ENCODE measurements at places on chromosomes 4 and X.

DNA sequence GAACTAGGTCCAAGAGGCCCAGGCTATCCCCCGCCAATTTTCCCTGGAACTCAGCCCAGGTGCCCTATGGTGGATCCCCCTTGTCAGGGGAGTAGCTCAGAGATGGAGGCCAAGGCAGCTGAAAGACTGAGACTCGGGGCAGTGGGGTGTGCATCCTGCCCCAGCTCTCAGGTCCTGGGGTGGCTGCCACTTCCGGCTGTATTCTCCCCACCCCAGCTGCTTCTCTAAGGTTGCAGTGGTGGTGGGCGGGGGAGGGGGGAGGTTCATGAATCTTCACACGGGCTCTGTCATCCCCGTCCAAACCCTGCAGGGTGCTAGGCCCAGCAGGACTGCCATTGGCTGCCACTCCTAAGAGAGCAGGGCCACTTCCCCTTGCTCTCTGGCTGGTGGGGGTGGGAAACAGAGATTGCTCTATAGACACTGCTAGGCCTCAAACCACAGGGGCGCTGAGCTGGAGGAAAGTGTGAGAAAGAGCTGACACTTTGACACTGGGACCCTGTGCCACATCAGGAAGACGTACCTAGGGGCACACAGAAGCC, 1.5 kb downstream of the SASH3 start:
- DNase-seq: no peak

GRCh38 chr4:2688697-2689096, 67.4 kb downstream of the TNIP2 start:
- DNase-seq: no peak

GRCh38 chrX:109886122-109886761, 116.7 kb upstream of the TMEM164 start:
- DNase-seq: peak; percentile 35

DNA sequence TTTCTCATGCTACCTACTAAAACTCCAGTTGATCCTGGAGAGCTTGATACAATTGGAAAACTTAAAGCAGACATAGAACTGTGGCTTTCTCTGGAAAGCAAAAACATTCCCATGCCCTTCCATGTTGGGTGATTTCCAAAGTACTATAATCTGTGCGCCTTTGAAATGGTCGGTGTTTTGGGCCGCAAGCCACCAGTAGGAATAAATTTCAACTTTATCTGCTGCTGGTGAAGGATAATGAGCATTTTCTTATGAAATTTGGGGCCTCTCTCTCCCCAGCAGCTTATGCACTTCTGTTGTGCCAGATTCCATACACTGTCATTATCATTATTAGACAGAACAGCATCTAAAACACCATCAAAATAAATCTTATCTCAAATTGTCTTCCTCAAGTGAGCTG, 366.7 kb upstream of the RPS6KA3 start:
- no peak for DNase-seq

GRCh38 chr4:33302321-33302720, 2582.2 kb downstream of the PCDH7 start:
- DNase-seq: peak; percentile 92

DNA sequence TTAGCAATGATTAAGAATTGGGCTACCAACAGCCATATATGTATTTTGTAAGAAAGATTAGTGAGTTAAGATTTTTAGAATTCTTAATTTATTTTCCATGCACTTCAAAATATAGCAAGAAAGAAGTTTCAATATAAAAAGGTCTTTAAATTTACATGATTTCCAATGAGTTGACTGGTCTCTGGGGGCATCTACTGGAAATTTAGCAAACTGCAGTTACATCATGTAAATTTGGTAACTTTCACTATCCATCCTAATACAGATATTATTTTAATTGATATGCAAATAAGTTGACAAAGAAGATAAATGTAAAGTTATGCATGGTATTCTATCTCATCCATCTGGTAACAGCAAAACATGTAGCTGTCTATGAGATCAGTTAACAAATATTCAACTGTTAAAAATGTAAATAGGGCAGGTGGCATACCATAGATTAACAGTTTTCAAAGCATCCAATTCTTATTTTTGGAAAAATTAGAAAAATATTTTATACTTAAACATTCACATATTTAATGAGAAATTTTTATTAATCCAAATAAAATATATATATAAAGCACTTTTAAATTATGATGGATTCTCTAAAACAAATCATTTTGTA, 29.1 kb downstream of the TTC29 start:
- DNase-seq: peak; percentile 45

DNA sequence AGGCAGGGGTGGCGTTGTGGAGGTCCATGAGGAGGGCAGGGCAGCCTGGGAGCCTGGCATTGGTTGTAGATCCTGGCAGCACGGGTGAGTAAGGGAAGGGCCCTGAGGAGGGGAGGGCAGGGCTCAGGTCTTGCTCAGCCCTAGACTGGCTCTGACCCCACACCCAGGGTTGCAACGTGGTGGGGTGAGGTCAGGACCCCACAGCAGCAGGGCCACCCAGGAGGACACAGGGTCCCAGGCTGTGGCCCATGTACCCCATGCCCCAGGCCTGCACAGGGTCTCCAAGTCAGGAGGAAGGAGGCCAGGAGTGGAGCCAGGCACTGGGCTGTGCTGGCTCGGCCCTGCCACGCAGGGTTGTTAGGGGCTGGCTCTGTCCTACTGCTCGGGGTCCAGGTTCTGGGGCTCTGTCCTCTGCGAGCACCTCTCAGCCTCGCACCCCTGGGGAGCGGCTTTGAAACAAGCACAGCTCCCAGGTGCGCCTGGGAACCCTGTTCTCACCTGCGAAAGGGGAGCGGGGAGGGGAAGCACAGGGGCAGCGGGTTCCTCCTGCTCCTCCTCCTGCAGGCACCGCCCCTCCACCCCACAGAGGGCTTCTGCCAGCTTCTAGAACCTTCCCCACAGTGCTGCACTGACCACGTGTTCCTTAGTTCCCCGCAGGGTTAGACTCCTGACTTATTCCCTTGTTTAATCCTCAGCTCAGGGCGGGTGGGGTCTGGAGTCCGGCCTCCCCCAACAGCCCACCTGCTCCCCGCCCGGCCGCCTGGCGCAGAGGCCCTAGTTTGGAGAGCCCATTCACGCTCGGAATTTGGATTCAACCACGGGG, 20.4 kb downstream of the MSANTD1 start:
- no peak for DNase-seq

DNA sequence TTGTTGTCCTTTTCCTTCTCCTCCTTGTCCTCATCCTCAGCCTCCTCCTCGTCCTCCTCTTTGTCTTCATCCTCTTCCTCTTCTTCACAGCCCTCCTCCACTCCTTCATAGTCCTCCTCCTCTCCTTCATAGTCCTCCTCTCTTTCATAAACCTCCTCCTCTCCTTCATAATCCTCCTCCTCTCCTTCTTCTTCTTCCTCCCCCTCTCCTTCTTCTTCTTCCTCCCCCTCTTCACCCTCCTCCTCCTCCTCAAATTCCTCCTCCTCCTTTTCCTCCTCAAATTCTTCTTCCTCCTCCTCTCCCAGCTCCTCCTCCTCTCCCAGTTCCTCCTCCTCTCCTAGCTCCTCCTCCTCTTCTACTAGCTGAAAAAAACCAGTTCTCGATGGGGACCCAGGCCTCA, 143.8 kb upstream of the RADX start:
- no peak for DNase-seq

DNA sequence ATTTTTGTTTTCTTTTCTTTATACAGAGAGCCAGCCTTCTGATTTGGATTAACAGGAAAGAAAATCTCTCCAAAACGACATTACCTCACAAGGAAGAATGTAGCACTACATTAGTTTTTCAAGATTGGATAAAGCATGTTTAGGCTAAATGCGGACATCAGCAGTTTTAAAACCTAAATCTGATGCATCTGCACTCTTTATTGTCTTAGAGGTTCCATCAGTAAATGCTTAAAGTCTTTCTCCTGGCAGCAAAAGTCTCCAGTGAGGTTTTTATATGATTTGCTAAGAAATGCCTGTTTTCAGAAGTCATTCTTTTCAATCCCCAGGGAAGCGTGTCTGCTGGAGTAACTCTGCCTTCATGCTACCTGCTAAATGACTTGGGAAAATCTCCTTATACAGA, 912.9 kb upstream of the INTU start:
- DNase-seq: no peak

DNA sequence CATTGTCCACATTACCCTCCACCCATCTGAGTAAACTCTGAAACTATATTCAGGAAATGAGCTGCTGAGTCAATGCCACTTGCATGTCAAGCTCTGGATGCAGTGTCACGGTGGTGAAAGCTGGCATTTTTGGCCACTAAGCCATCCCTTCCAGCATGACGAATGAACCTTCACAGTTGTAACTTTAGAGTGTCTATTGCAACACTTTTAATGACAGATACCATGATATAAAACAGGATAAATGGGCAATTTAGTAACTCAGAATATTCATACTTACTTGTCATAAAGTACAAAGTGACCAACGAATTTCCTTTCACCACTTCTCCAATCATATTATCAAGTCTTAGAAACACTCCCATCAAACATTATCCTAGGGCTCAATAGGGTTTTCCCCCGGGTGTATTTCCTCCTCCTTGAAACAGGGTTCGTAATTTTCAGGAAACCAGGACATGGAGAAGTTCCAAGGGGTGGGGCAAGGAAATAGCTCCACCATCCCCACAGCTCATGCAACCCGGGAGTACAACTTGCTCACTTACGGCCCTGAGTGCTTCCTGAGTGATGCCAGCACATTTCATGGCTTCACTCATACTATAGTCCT, 73.1 kb downstream of the MTHFD2L start:
- peak; percentile 52 for DNase-seq

DNA sequence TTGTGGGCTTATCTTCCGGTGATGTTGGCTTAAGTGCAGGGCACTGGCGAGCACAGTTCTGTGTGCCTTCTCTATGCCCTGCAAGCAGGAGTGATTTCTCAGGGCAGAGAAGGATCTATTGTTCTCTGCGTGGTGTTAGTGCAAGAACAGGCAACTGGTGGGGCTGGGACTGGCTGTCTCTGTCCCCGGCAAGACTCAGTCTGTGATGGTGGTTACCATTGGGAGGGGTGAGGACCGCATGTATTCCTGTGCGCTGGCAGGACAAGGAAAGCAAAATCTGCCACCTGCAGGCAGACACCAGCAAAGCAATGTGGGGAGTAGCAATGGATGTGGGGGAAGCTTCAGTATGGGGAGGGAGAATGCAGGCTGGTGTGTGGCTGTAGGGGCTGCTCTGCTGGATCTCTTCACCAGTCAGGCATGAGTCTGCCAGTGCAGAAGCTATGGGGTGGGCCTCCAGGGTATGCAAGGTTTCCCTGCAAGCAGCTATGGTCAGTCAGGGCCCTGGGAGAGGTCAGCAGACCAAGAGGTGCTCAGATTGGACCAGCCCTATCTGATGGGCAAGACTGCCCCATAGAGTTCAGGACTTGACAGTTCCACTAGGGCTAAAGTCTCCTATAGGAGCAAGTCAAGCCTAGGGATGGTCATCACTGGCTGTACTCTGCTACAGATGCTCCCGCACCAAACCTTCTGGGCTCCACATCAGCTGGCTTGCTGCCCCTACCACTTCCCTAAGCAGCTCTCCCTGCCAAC, 16.8 kb downstream of the PF4 start:
- DNase-seq: peak; percentile 55

DNA sequence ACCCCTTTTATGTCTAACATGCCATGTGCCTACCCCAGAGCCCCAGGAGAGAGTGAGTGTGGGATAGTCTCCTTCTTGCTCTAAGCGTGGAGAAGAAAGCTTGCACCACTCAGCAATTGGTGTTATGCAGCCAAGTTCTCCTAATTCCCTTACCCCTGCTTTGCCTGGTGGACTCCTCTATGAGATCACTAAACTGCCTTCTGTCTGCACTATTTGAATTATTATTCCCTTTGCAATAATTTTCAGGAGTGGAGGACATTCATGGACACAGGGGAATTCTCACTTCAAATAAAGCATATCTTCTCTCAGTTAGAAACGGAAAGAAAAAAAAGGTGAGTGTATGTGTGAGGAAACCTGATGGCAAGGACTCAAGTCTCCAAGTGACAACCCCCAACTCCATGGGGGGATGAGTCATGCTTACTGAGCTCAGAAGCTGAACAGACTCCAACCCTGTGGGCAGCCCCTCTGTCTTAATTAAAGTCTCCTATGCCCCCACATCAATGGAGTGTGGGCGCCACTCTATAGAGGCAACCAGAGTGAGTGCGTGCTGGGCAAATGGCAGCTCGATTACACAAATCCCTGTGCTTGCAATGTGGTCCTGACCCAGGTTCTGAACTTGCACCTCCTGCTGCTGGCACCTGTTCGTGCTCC, 381.9 kb downstream of the RAB28 start:
- DNase-seq: no peak

DNA sequence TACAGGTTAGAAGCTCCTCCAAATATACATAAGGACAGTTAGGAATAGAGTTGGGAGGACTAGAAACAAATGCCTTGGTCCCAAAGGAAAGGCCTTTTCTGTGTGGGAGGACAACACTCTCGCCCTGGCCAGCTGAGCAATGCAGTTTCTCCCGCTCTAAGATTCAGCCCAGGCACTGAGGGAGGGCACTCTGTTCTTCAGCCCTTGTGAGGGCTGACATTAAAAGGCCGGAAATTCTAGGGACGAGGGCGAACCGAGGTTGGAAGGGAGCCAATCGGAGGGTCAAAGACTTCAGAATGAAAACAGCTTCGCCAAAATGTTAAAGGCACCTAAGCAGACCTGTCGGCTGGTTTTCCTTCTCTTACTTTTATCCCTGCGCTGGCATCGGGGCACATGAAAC, 2.9 kb upstream of the PTCHD1 start:
- DNase-seq: no peak

DNA sequence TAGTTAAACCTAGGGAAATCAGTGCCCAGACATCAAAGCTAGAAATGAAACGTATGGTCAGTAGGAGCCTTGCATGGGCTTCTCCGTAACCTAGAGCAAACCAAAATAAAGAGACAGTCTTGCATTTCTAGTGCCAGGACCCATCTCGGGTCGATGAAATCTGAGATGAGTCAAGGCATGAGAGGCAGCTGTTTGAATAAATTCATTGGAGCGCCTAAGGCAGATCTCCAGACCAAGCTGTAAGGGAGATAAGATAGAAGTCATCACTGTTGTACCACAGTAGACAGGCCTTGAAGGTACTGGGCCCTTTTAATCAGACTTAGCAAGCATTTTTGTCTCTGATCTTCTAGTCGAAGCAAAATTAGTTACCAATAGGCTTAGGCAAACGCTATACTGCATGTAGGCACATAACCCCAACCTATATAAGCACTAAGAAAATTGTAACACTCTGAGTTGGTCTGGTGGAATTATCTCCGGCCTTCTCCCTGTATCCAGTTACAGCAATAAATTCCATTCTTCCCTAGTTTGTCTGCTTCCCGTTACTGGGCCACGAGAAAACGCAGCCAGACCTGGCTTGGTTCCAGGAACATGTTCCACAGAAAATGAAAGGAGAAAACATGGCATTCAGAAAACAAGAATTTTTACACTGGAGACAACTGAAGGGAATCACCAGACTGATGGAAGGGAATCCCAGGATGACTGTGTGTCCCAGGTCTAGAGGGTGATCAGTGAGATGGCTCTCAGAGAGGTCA, 21.1 kb upstream of the PAPSS1 start:
- peak; percentile 89 for DNase-seq

DNA sequence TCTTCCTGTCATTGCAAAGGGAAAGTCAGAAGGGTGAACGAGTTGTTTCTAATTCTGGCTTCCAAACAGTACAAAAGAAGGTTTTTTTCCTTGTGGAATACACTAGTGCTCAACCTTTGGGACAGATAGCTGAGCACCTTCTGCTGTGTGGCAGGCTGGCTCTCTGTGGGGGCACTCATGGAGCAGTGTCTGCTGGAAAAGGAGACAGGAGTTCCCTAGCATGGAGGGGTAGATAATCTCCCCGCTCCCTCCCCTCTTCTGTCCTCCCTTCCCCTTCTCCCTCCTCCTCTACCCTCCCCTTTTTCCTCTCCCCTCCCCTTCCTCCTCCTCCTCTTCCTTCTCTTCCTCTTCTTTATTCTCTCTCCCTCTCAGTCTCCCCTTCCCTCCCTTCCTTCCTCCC, 62.4 kb upstream of the MTM1 start:
- DNase-seq: no peak

GRCh38 chrX:68717196-68717595, 69.7 kb downstream of the STARD8 start:
- no peak for DNase-seq
